Psoas muscle (tissue), 8 donors: ENCODE measurements at places on chromosomes 16 and 17.

DNA sequence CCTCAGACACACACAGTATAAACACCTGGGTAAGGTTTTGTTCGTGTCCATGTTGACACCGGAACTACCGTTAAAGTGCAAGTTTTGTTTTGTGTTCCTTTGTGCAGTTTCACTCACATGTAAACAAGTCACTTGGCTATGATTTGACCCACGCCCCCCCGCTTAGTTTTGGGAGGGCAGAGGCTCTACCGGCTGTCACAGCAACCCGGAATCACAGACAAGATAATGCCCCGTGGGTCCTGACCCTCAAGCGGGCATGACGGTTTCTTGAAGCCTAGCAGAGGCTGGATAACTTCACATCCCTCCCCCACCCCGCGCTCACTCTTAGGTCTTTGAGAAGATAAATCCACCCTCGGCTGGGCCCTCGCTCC is 1.7 kb downstream of the RASD1 start:
- H3K4me3 ChIP-seq, result peak overlapping the region; percentile 84
- DNase-seq, result no peak
- H3K36me3 ChIP-seq, result peaks cover 22% of the 10 kb centered on the region
- peaks cover 25% of the 10 kb centered on the region for H3K4me1 ChIP-seq
- no peaks in the 10 kb centered on the region for H3K27me3 ChIP-seq
- H3K27ac ChIP-seq, result peak overlapping the region; percentile 89

DNA sequence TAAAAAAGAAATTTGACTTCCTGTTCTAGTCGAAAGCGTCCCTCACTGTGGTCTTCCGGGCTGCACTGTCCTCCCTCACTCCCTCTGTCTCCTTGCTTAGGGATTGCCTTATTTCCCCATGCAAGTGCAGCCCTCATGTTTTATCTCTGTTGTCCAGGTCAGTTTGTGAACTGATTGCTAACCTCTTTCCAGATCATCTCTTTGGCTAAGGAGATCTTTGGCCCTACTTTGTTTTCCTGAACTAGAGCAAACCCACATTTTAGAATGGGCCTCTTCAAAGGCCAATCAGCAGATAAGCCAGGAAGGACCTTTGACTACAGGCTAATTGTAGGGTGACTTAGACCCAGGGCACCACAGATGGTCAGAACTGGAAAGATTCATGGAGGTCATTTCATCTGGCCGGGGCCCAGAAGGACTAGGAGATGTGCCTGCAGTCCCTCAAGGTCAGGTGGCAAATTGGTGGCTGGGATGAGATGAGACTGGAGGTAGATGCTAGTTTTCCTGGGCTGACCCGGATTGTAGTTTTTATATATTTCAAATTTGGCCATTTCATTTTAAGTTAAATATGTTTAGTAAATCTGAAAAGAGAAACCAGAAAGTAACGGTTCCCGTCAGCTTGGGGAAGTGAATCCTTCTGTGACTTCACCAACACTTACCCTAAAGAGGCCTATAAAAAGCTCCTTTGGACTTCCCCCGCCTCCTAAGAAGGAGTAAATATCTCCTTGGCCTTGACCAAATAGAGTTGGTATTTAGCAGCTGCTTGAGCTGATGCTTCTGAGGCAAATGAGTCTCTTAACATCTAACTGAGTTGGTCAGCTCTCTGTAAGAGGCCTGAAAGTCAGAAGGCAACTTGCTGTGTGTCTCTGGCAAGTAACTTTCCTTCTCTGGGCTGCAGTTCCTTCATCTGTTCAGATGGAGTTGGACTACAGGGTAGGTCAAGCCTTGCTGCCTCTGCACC is 6.2 kb upstream of the SLC25A19 start:
- H3K4me1 ChIP-seq, result no peaks in the 10 kb centered on the region
- no peak for DNase-seq

DNA sequence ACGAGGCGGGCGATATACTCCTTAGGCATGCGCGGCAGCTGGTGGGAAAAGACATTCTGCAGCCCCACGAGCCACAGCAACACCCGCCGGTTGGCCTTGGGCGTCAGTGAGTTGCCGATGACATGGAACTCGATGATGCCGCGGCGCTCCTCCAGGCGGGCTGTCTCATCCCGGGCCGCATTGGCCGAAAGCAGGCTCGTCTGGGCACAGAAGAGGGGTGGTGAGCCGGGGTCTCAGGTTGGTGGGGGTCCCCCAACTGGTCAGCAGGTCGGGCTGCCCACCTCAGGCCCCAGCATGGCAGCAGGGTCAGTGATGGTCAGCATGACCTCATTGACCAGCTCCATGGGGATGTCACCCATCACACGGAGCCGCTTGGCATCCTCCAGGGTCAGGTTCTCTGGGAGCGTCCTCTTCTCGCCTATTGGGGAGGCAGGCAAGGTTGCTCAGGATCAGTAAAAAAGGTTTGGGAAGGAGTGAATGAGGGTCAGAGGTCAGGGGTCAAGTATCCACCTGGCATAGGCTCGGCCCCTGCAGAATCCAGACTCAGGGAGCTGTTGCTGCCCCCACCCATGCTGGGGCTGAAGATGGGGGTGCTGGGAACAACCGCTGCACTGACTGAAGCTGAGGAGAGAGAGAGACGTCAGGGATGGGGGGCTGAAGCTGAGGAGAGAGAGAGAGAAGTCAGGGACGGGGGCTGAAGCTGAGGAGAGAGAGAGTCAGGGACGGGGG is 3.6 kb downstream of the KAT2A start:
- DNase-seq, result no peak
- no peaks in the 10 kb centered on the region for H3K27me3 ChIP-seq
- no peak overlapping the region for H3K27ac ChIP-seq
- peaks cover 28% of the 10 kb centered on the region for H3K4me1 ChIP-seq

DNA sequence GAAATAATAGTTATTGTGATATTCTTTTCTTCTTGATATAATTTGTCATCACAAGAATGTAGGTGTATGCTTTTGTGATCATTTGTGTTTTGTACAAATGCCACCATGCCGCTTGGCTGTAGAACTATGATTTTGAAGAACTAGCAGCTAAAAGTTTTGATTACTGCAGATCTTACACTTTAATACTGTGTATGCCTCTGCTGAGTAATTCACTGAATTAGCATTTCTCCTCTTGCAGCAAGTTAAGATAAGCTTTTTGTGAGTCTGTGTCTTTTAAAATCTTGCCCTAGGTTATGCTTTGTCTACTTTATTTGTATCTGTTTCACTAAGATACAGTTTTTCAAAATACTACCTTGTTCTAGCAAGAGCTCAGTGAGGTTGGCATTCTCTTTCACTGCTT is 326.5 kb upstream of the TBX2 start:
- H3K27me3 ChIP-seq, result no peaks in the 10 kb centered on the region
- DNase-seq, result no peak
- no peaks in the 10 kb centered on the region for H3K4me1 ChIP-seq
- no peak overlapping the region for H3K4me3 ChIP-seq
- H3K36me3 ChIP-seq, result peaks cover 16% of the 10 kb centered on the region
